ENCODE measurements at places on chromosomes 6 and 20.
A peak's percentile ranks its signal among the peaks of the same experiment; 100 is the strongest.

GRCh38 chr6:170206851-170207431 lies 83.9 kb downstream of the DLL1 start:
- no peak for DNase-seq

DNA sequence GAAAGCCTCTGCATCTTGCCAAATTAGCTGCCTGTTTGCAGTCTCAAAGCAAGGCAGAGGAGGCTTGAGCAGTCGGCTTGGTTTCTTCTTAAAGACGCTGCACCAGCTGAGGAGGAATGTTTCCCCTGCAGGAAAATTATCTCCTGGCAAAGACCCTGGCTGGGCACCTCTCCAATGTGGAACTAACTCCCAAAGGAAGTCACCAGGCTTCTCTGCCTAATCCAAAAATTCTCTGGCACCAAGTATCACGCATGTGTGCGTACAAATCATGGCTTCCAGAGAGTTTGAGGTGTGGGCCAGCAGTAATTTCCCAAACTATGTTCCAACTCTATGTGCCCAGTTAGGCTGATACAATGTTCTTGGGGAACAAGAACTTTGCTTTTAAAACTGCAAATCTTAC lies 176.2 kb downstream of the KIF16B start:
- DNase-seq, result no peak

GRCh38 chr6:37365791-37366190 lies 12.0 kb downstream of the RNF8 start:
- DNase-seq, result no peak

GRCh38 chr20:24638591-24639548 lies 169.4 kb downstream of the SYNDIG1 start:
- DNase-seq, result no peak

GRCh38 chr6:156832231-156832647 lies 55.1 kb downstream of the ARID1B start:
- DNase-seq, result no peak

DNA sequence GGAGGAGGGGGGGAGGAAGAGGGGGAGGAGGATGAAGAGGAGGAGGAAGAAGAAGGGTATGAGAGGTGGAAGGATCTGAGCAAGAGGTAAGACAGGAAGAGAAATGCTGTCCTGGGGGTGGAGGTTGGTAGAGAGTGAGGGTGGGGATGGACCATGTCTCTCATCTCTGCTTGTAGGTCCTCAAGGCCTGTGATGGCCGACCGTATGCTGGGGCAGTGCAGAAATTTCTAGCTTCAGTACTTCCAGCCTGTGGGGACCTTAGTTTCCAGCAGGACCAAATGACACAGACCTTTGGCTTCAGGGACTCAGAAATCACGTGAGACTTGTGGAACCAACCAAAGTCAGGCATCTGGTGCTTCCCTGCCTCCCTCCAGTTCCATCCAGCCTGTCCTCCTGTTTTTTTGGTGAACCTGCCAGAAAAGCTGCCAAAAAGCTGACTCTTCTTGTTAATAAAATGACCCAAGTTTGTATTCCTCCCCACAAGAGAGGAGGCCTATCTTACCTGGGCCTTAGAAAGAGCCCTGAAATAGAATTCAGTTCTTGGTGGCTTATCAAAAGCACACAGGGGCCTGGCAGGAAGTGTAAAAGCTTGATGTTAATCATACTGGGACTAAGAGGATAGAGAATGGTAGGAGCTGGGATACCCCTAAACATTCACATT lies 2.5 kb upstream of the C4A start:
- no peak for DNase-seq

- DNase-seq, result no peak
Observed at GRCh38 chr6:48109944-48110343, 1.1 kb downstream of the PTCHD4 start.

- no peak for DNase-seq
Observed at GRCh38 chr6:106751501-106752252, 122.3 kb downstream of the QRSL1 start.

DNA sequence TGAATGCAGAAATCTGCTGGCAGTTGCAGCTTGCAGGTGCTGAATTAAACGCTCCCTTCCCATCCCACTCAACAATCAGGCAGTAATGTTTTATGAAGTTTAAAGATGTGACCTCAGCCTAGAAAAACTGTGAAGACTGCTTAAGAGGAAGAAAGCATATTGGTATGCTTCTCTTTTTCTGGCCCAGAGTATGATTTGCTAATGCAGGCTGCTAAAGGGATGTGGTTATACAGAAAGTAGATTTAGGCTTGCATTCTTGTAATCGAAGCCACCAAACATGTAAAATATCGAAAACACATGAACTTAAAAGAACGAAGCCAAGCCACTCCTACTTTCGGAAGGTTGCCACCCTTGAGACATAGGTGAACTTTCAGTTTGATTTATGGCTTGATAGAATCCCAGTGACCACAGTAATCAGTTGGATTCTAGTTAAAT lies 40.7 kb downstream of the MAP3K5 start:
- no peak for DNase-seq

- no peak for DNase-seq
Observed at GRCh38 chr20:23654717-23655116, 17.0 kb upstream of the CST3 start.

GRCh38 chr6:34260576-34261267 lies 11.9 kb upstream of the SMIM29 start:
- DNase-seq, result no peak

DNA sequence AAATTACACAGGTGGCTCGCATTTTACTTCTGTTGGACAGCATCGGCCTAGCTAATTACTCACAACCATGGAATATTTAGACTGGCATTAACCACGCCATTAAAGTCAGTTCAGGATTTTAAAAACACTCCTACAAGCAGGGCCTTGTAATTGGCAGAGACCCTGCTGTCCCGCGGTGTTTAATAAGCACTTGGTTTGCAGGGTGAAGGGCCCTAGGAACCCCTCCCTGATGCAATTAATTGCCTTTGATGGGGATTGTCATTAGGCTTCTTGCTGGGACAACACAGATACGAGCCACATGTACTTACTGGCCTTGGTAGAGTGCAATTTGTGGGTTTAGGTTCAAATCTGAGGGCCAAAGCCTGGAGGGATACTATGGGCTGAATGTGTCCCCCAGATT lies 7.8 kb upstream of the VSTM2L start:
- DNase-seq, result no peak

DNA sequence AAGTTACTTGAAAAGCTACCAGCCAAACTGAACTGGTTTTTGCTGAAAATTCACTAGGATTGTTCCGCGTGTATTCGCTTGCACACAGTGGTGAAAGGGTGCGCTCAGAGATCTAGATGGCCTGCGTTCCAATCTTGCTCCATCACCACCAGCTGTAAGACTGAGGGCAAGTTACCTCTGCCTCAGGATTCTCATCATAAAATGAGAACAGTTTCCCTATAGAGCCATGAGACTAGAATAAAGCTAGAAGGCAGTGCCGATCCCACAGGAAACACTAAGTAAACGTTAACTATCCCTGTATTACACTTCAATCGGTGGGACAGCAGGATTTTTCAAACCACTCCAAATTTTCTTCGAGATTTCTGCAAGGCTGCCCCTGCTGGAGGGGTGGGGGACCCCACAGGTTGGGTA lies 838 bp downstream of the AHCY start:
- DNase-seq, result no peak

- DNase-seq, result no peak
Observed at GRCh38 chr6:43325876-43326275, 17.2 kb upstream of the CRIP3 start.

DNA sequence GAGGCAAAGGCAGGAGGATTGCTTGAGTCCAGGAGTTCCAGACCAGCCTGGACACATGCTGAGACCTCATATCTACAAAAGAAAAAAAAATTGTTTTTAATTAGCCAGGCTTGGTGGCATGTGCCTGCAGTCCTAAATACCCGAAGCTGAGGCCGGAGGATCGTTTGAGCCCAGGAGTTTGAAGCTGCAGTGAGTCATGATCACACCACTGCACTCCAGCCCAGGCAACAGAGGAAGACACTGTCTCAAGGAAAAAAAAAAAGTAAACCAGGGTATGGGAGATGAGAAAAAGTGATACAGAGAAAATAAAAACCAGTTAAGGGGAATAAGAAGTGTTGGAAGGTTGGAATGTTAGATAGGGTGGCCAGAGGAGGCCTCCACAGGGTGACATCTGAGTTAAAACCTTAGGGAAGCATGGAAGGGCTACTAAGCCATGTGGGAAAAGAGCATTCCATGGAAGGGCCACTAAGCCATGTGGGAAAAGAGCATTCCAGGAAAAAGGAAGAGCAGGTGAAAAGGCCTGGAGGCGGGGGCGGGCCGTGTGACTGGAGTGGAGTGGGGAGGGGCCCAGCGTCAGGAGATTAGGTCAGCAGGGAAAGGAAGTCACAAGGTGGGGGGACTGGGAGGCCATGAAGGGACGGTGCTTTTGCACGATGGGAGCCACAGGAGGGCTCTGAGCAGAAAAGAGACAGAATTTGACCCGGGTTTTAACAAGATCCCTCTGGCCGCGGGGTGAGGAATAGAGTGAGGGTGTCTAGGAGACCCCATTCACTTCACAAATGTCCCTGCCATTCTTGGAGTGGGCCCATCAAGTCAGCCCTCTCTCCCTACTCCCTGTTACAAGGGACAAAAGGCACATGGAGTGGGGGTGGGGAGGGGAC lies 18.3 kb downstream of the CPNE5 start:
- peak; percentile 66 for DNase-seq

DNA sequence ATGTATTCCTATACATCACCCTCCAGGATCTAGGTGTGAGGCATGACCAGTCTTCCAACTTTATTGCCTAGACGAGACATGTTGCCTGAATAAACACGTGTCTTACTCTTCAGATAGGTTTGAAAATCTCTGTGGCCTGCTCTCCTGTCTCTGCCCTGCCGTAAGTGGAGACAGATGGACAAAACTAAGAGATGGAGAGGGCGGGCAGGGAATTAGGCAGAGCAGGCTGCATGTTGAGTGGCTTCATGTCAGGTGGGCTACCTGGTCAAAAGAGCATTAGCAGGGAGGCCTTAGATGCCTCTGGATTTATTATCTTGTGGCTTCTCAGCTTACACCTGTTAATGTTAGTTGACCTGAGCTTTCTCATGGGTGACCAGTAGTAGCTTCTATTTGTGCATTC lies 59.0 kb upstream of the TULP4 start:
- no peak for DNase-seq

DNA sequence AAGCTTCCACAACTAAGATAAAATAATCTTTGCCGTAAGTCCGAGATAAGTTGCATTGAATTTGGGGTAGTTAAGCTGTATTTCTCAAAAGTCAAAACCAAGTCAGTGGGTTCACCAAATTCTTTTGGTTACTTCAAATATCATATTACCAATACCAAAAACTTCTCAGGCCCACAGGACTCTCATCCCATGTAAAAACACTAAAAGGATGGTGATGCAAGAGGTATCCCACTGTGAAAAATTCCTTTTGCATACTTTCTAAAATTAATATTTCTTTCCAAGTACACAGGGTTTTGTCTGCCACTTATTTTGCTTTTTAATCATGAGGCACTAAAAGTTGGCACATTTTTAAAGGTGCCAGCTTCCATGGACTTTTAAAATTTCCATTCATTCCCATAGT lies 151.3 kb downstream of the GJA10 start:
- no peak for DNase-seq

DNA sequence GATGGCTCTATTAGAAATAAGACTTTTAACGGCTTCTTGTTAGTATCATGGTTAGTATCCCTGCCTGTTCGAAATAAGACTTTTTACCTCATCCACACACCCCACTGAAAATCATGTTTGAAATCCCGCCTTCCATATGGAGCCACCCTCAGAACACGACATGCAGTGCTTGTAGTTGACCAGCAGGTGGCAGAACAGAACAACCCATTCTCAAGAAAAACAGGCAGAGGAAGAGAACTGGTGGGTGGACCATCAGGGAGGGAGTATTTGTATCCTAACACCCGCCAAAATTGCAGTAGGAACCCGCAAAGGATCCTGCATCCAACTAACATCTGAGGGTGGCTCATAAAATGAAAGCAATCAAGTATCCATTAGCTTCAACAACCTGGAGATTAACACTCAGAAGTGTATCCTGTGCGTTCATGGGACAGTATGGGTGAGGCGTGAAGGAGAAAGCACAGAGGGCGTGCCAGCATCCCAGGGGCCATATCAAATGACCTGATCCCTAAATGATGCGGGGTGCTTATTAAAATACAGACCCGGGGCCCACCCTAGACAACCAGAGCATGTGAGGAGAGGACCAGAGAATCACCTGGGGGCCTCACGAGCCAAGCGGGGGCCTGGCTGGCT lies 89.6 kb upstream of the NHSL1 start:
- peak; percentile 80 for DNase-seq

DNA sequence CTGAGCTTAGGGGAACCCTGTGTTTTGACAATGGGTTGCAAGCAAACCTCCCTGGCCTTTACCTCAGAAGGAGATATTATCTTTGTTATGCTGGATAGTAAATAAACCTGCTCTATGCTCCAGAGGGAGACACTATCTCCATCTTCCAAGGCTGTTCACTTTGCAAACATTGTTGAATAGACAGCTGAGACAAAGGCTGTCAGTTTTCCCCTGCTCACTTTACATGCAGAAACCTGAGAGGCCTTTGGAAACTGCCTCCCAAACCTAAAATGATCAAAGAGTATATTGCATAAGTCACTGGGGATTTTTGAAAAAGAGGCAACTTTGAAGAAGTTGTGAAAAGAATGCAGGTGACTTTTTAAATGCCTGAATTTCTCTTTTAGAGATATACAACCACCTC lies 61.6 kb downstream of the MRAP2 start:
- DNase-seq, result no peak

GRCh38 chr20:58081846-58082245 lies 146.6 kb downstream of the ANKRD60 start:
- no peak for DNase-seq

DNA sequence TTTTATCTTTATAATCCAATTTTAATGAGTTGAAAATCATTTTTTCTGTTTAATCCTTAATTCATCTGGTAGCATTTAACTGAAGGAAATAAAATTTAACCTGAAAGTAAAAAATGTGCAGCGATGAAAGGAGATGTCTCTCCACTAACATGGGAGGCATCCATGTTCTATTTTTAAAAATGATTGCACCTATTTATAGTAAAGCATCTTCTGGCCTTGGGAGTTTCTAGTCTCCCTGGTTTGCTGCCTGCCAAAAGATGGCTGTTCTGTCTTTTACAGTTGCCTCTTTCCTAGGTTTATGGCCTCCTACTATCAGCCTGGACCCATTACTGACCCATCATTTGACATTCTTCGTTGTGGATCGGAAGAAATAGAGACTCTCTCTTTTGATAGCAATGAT lies 143.0 kb downstream of the B3GAT2 start:
- no peak for DNase-seq

DNA sequence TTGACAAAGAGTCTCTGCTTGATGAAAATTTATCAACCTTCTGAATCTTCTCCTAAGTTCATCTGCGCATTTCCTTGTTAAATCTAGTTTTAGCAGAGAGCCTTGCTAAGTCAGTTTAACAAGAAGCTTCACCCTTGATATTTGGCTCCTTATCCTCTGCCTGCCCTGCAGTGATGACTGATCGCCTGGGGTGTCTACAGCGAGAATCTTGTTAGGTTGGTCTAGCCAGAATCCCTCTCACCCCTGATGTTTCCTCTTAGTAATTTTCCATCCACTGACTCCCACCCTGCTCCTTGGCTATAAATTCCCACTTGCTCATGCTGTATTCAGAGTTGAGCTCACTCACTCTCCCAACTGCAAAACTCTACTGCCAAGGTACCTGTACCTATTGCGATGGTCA lies 114.1 kb downstream of the TENT5A start:
- no peak for DNase-seq

Data from iPS-NIHi11 (cell line).